Cortex of kidney (tissue), 1 donor: ENCODE measurements at places on chromosomes 1 and 21.

DNA sequence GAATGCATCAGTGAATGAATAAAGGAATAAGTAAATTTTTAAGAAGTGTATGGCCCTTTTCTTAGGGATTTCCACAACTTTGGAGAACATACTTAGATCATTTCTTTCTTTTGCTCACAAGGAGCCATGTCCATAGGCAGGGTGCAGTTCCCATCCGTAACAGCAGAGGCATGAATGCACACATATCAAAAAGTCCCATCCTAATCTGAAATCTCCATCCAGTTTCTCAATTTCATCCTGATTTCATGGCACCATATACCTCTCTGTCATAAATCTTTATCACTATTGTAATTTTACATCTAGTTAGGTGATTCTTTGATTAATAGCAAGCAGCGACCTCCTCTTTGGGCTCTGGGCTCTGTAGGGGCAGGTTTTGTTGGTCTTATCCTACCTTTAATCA is 359.2 kb downstream of the RRAGC start:
- no peak for DNase-seq

GRCh38 chr21:42343556-42343955 is 7.2 kb downstream of the TFF2 start:
- DNase-seq, result no peak

- no peak for DNase-seq
These were observed 2.7 kb downstream of the IGSF9 start for GRCh38 chr1:159942632-159943277.

- DNase-seq, result no peak
These were observed 26.3 kb upstream of the IER5 start for GRCh38 chr1:181061891-181062835.
